Left lung (tissue), 14 donors: ENCODE measurements at places on chromosomes 7 and 10. TPM values are rescaled to one million over a fixed set of nuclear protein-coding genes. Genes with fewer than 3 reads are reported as not detected.
A peak's percentile ranks its signal among the peaks of the same experiment; 100 is the strongest.

The ATP6V1F gene
- 118 TPM for polyA plus RNA-seq

The CCDC126 gene
- polyA plus RNA-seq, result 10.8 TPM

The CCZ1 gene
- polyA plus RNA-seq, result 72.5 TPM

The CDNF gene
- 3.9 TPM for polyA plus RNA-seq

The GIMAP2 gene
- 15.6 TPM for polyA plus RNA-seq

The IDI2 gene
- 0.17 TPM for polyA plus RNA-seq

The PTN gene
- polyA plus RNA-seq, result 62.9 TPM

The CDK14 gene
- 30.2 TPM for polyA plus RNA-seq

The PRF1 gene
- polyA plus RNA-seq, result 5.7 TPM

The ACSL5 gene
- 13.4 TPM for polyA plus RNA-seq

The NKX2-3 gene
- not detected for polyA plus RNA-seq

The CLDN3 gene
- 17.0 TPM for polyA plus RNA-seq

DNA sequence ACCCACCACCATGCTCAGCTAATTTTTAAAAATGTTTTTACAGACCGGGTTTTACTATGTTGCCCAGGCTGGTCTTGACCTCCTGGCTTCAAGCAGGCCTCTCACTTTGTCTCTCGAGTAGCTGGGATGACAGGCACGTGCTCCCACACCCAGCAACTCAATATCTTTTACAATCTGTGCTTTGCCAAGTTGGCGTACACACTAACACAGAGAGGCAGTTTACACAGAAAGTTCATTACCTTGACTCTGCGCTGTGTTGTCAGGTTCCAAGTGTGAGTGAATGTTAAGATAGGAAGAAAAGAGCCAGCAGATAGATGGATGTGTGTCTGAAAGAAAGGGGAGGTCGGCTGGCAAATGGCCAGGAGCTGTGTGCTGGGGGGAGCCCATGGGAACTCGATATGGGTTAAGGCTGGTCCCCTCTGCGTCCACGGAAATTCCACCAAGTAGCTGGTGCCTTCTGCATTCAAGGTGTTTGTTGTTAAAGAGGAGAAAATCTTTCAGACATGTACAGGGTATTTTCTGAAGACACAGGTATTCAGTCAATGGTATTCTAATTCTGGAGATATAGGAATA is 299.8 kb downstream of the CAMK1D start:
- no peak for DNase-seq

- DNase-seq, result no peak
Observed at GRCh38 chr7:126723966-126724544, 528.7 kb downstream of the GRM8 start.

DNA sequence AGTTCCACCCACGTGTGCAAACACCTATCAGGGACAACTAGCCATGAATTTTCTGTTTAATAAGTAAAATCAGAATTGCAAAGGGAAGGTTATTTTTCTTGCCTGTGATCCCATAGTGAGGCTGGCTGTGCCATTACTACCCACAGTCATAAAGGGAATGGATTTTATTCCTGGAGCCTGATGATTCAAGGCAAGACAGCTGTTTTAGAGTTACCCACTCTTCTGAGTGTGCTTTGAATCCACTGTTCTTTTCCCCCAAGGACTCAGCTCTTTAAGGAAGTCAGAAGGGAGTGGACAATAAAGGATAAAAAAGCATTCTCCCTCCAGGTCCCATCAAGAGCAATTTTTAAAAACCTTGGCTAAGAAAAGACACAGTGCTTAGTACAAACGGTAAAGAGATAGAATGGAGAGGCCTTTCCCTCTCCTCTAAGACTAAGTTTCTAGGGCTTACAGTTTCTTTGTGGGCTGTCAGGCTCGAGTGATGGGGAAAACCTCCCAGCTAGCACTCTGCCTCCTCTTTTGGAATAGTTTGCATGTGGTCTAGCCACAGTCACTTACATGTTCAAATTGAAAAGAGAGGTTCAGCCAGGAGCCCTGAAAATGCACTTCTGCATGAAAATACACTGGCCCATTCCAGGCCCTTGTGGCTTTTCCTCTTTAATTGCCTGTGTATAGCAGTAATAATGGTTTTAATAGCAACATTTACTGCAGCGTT is 5.1 kb upstream of the LRRC4 start:
- no peak for DNase-seq

- no peak for DNase-seq
Observed at GRCh38 chr7:152975076-152975475, 215.5 kb downstream of the ACTR3B start.

GRCh38 chr10:47248386-47249090 is 51.5 kb upstream of the GDF10 start:
- no peak for DNase-seq

GRCh38 chr7:16515785-16516685 is 10.6 kb upstream of the LRRC72 start:
- no peak for DNase-seq

DNA sequence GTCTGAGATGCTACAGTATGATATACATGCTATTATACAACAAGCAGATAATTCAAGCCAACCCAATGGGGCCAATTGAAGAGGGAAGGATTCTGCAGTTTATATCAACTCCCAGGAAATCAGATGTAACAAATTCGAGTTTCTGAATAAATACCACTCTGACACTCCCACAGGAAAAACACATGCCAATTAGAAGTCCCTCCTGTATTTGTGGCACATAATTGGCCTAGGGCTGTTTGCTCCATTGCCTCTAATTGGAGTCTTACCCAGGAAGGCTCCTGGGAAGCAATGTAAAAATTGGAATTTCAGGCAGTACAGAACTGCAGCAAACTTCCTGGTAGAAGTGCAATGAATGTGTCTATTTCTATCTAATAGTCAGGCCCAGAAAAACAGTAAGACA is 4.7 kb downstream of the PPA1 start:
- no peak for DNase-seq

DNA sequence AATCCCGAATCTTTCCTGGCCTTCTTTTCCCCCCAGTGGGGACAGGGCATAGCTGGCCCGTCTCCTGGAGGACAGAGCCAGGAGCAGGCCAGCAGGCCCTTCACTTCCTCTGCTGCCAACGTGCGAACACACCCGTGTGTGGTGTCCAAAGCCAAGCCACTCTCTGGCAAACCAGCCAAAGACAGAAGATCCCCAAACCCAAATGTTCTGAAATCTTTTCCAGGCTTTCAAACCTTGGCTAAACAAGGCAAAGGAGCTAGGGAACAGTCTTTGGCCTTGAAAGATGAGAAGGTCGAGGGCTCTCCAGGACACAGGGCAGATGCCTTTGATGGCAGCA is 63.0 kb downstream of the PROSER2 start:
- no peak for DNase-seq

- no peak for DNase-seq
Observed at GRCh38 chr7:133770863-133771492, 356.2 kb upstream of the LRGUK start.

GRCh38 chr7:47954231-47954911 is 6.1 kb upstream of the PKD1L1 start:
- no peak for DNase-seq

GRCh38 chr7:2517026-2517425 is 2.5 kb upstream of the LFNG start:
- DNase-seq, result no peak

GRCh38 chr10:22427101-22427500 is 81.8 kb downstream of the SPAG6 start:
- DNase-seq, result no peak

DNA sequence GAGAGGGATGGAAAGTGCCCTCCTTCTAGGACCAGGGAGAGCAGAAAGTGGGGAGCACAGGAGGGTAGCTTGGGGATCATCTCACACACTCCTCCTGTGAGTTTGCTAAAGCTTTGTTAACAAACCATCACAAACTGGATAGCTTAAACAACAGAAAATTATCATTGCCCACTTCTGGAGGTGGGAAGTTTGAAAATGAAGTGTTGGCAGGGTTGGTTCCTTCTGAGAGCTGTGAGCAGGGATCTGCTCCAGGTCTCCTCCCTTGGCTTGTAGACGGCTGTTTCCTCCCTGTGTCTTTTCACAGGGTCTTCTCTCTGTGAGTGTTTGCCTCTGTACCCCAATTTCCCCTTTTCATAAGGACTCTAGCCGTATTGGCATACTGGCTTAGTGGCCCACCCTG is 32.0 kb upstream of the CXCL12 start:
- DNase-seq, result no peak

DNA sequence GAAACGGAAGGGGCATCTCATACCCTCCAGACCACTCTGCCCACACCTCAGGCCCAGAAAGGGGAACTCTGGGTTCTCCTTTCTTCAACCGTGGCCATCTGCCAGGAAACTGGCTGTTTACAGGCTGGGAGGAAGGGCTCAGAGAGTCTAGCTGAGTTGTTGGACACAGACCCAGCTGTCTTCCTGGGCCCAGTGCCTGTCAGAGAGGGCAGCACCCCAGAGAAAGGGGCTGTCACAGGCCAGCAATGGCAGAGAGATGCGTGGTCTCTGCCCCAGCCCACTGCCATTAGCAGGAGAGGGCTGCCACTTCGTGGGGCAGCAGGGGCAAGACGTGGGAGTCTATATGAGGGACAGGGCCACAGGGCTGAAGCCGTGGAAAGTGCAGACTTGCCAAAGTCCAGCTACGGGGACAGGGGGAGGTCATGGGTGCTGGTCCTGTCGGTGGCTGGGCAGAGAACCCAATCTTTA is 11.0 kb downstream of the GRID1 start:
- DNase-seq, result peak; percentile 69

GRCh38 chr10:269440-270074 is 134.3 kb downstream of the ZMYND11 start:
- no peak for DNase-seq

GRCh38 chr7:8290645-8291308 is 28.8 kb upstream of the ICA1 start:
- DNase-seq, result no peak

- peak; percentile 82 for DNase-seq
Observed at GRCh38 chr7:66921396-66921917, 432 bp downstream of the TMEM248 start.

DNA sequence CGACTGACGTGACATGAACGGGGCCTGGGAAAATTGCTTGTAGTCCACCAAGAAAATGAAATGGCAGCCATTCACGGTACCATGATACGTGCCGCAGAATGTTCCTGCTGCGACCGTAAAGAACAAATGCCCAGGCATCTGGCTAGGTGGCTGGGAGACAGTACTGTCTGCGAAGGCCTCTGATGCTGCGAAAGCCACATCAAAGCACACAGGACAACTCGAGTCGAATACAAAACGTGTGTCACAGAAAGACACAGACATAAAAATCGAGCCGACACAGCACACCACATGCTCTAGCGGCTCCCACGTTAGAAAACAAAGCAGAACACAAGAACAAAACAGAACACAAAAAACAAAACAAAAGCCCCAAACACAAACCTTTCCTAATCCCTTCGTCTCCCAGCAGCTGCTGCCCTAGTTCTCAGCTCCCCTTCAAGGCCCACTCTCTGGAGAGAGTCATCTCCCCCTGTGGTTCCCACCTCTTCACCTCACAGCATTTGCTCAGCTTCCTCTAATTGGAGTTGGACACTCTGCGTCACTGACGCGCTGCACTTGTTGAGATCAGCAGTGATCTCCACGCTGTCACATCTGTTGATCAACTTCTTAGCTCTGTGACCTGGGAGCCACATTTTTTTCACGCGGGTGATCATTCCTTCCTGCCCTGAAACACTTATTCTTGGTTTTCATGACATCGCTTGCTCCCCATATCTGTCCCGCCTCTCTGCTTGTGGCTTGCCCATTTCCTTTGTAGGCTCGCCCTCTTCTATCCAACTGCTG is 112.2 kb downstream of the CLEC2L start:
- no peak for DNase-seq

DNA sequence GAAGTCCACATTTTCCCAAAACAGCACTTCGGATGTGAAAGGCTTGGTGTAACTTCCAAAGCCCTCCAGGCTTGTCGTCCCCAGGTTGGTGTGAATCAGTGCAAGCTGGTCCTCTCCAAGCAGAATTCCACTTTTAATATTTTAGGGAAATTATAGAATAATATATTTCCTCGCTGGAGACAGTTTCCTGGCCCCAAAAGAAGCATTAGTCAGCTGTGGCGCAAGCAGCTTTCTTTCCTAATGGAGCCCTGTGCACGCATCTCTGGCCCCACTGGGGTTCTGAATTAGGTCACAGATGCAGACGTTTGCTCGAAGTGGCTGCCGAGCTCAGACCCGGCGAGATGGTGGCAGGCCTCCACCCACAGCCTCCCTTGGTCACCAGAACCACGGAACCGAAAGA is 33.3 kb upstream of the MNX1 start:
- DNase-seq, result no peak

- no peak for DNase-seq
Observed at GRCh38 chr7:495761-496321, 23.8 kb downstream of the PDGFA start.

DNA sequence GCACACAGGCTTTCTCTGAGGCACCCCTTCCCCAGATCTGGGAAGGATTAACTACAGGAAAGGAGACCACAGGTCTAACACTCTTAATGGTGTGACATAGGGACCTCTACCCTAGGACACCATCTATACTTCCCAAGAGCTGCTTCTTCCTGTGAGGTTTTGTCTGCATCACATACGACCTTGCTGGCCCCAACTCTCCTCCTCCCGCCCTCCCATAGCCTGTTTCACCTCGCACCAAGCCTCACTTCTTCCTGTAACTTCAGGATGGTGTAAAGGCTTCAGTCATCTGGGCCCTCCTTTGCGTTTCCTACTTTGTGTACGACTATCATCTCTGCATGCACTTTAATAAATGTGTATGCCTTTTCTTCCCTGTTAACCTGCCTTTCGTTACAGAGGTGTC is 274.3 kb downstream of the KLF6 start:
- no peak for DNase-seq

- no peak for DNase-seq
Observed at GRCh38 chr10:69652857-69653199, 22.8 kb downstream of the FAM241B start.

DNA sequence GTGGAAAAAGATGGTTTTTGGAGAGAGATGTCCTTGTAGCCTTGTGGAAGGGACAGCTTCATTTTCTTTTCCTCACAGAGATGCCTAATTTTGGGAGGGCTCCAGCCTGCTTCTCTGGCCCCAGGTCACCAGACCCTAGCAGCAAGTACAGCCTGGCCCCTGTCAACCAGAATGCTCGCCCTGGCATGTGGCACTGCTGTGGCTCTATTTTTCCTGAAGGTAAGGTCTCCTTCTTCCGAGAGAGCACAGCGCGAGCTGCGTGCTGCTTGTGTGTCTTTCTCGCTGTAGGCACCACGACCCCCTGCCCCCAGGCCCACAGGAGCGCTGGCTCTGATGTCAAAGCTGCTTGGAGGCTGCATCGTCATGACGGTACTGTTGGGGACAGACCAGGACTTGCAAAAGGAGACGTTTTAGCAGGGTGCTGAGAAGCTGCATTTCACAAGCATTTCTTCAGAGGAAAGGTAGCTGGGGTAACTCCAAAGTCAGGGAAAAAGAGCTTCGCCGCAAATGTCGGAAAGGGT is 58.7 kb downstream of the CLEC2L start:
- DNase-seq, result no peak

GRCh38 chr7:102193806-102194205 is 92.9 kb upstream of the SH2B2 start:
- DNase-seq, result no peak

DNA sequence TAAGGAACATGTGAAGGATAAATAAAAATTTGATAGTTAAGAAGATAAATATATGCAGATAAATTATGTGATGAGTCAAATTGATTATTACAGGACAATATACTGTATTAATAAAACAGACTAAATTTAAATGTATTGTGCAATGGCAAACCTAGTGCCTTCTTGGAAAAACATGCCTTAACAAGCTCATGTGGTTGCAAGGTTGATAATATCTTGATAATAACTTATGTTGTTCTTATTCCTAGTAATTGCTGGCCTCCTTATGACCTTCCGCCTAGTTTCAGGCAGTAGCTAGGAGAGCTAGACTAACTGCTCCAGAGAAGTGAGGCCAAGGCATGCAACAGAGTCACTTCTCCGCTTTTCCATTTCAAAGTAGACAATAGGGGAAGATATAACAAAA is 7.6 kb upstream of the RAB11FIP2 start:
- no peak for DNase-seq
